ENCODE measurements at places on chromosomes 12 and 14. TPM values are rescaled to one million over a fixed set of nuclear protein-coding genes. Genes with fewer than 3 reads are reported as not detected.

PLEKHG7 gene
- not detected for total RNA-seq

GTF2H3 gene
- 80.3 TPM for total RNA-seq

ANO2 gene
- total RNA-seq = 0.23 TPM

ALX1 gene
- total RNA-seq = 0.18 TPM

TPH2 gene
- not detected for total RNA-seq

MSI1 gene
- not detected for total RNA-seq

APEX1 gene
- 50.2 TPM for total RNA-seq

LRP1-AS gene
- total RNA-seq = not detected

PLEKHH1 gene
- total RNA-seq = 1.0 TPM

DLGAP5 gene
- 23.8 TPM for total RNA-seq

RAD9B gene
- under 0.01 TPM for total RNA-seq

ABHD12B gene
- not detected for total RNA-seq

INHBC gene
- total RNA-seq = not detected

MYH6 gene
- not detected for total RNA-seq

ACIN1 gene
- 88.7 TPM for total RNA-seq

KRT6C gene
- total RNA-seq = not detected

TMEM119 gene
- 2.3 TPM for total RNA-seq

B4GALNT3 gene
- total RNA-seq = 0.23 TPM

ZDHHC22 gene
- not detected for total RNA-seq

ENDOU gene
- 0.14 TPM for total RNA-seq

SIRT4 gene
- total RNA-seq = 2.7 TPM

ATF1 gene
- total RNA-seq = 22.0 TPM

SLC4A8 gene
- 3.2 TPM for total RNA-seq

HHIPL1 gene
- 7.7 TPM for total RNA-seq

OAS3 gene
- total RNA-seq = 1.5 TPM

NFE2 gene
- not detected for total RNA-seq

TESPA1 gene
- not detected for total RNA-seq

TTLL5 gene
- total RNA-seq = 32.0 TPM
